ENCODE measurements at places on chromosomes 11 and 22.

DNA sequence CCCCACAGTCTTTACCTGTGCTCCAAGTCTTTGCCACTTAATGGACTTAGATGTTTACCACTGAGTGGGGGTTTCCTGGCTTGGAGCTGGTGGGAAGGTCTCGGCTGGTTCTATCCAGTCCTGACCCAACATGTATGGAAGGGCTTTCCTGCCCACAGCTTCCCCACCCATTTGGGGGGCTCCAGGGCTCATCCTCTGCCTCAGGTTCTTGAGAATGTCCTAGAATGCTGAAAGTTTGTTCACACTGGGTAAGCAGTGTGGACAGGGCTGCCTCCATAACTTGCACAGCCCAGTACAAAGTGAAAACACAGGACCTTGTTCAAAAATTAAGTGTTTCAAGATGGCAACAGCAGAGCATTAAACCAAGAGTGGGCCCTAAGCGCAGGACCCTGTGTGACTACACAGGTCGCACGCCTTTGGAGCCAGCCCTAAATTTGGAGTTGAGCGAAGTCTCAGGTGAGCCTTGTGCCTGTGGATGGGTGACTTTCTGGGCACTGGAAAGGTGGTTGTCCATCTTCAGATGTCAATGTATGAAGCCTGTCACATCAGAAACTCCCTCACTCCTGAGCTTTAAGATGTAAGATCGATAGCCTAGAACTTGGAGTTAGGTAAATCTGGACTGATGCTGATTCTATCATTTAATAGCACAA, 72.7 kb upstream of the NARS2 start:
- DNase-seq, result no peak

GRCh38 chr22:30169002-30169401, 77.6 kb downstream of the LIF start:
- peak; percentile 83 for DNase-seq

DNA sequence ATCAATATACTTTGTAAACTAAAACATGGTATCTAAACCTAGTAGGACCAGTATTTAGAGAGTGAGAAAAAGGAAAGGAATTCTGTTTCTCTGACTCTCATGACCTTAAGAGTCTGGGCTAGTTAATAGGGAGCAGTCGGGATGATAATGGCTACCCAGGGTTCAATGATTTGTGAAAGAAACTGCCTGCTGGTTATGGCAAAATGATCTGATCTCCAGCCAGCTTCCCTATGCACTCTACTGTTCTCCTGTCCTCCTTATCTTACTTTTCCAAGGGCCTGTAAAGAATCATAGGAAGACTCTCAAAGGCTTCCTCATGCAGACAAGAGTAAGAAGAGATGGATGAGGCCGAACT, 193.1 kb upstream of the PITPNB start:
- DNase-seq, result no peak

- DNase-seq, result no peak
Measured at GRCh38 chr11:59295435-59295834, 63.3 kb upstream of the OR5AN1 start.

- no peak for DNase-seq
Measured at GRCh38 chr11:103406357-103406756, 297.1 kb downstream of the DYNC2H1 start.

DNA sequence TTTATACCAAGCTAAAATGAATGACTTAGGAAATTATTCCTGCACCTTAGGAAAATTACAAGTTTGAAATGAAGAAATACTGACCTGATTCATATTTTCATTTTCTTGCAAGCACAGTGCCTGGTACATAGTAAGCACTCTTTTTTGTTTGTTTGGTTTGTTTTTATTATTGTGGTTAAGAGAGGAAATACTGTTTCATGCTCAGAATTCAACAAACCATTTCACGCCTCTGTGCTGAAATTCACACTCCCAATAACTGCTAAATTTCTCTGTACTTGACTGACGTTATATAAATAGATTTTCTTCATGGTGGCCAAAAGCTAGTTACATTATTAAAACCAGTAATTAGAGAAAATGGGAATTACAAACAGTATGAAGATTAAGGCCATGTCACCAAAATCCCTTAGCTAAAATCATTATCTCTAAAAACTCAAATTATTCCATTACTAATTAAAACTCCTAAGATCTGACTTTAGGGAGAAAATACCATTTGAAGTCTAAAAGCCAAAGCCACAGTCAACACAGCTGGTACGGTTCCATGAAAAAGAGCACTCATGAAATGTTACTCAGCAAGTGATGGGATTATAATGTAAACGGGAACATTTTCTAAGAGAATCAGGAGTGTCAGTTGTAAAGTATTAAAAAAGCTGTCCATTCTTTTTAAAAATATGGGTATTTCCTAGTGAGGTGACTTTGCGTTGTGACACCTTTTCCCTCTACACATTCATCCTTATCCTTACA, 77.8 kb upstream of the DDI1 start:
- DNase-seq, result no peak

DNA sequence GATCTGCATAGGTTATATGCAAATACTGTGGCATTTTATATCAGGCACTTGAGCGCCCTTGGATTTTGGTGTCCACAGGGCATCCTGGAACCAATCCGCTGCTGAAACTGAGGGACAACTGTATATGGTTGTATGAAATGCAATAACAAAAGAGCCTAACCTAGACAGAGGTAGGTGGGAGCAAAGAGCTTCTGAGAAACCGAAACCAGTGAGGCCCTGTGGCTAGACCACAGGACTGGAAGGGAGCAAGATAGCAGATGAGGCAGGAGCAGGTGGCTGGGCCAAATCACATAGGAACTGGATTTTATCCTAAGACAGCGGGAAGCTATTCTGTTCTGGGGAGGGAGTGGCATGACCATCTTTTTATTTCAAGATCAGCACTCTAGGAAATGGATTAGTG, 30.1 kb downstream of the RCN1 start:
- peak; percentile 18 for DNase-seq

- DNase-seq, result no peak
Measured at GRCh38 chr11:1878137-1879031, 13.3 kb downstream of the PRR33 start.

GRCh38 chr22:44128958-44129618, 51.6 kb upstream of the PARVG start:
- no peak for DNase-seq

GRCh38 chr11:14582793-14583192, 60.8 kb upstream of the PDE3B start:
- DNase-seq, result no peak

DNA sequence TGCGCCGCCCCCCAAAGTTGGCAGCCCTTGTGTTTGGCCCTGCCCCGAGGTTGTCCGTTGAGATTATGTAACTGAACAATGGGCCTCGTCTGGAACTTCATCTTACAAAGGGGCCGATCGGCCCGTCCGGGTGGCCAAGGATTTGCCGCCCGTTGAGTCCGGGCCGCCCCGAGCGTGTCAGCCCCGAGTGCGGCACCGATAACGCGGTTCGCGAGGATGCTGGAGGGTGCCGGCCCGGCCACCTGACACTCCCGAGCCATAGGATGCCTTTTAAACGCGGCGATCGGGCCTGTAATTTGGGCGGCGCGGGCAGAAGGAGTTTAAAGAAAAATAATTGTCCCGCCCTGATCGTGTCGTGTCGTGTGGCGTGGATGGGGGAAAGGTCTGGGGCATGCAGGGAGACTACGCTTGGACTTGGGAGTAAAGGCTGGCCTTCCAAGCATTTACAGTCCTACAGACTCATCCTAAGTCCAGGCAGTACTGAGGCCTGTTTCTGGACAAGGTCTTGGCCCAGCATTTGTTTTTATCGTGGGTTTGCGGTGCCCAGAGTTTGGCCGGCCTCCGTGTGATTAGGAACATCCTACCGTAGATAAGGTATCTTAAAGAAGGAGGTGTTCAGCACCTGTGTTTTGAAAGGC, 1.3 kb downstream of the WEE1 start:
- DNase-seq, result peak; percentile 33

GRCh38 chr11:86288776-86289507, 13.1 kb upstream of the HIKESHI start:
- peak; percentile 83 for DNase-seq

DNA sequence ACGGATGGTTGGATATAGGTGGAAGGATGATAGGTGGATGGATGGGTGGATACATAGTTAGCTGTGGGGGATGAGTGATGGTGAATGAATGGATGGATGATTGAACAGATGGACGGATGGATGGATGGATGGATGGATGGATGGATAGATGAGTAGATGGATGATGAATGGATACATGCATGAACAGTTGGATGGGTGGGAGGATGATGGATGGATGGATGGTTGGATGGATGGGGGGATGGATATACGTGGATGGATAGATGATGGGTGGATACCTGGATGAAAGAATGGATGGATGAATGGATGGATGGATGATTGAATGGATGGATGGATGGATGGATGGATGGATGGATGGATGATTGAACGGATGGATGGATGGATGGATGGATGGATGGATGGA, 68.4 kb upstream of the PRR5 start:
- no peak for DNase-seq

DNA sequence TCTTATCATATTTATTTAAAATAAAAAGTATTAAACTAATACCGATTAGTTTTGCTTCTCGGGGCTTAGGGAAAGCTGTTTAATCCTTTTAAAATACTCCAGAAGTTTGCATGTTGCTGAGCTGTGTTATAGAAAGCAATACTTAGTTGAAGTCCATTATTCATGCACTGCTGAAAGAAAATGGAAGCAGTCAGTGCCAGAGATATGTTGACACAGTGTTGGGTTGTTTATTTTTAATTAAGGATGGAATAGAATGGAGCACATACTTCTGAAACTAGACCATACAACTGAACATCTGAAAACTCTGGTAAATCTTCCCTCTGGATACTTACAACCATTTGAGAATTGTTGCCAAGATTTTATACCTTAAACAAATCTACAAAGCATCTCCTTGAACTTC, 282.7 kb upstream of the CCDC179 start:
- no peak for DNase-seq

GRCh38 chr11:107044503-107044902, 26.2 kb upstream of the GUCY1A2 start:
- no peak for DNase-seq

GRCh38 chr22:37186228-37186996, 1.6 kb downstream of the C1QTNF6 start:
- DNase-seq, result peak; percentile 67

DNA sequence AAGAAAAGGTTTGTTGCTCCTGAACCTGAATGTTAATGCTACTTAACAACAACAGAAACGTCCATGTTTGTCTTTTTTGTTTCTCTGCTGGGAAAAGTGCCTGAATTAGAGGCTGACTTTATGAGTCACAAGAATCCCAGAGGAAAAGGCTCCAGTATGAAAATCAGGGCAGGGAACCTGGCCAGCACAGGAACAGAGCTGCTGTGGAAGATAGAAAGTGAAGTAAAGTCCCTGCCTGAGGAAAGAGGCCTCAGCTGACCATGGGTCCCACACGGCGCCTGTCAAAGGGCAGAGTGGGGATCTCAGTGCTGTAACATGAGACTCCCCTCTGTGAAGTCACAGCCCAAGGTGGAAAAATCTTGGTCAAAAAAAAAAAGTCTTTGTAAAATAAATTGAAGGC, 632.3 kb upstream of the CCDC90B start:
- DNase-seq, result no peak

- no peak for DNase-seq
Measured at GRCh38 chr11:115241899-115242298, 262.3 kb downstream of the CADM1 start.

DNA sequence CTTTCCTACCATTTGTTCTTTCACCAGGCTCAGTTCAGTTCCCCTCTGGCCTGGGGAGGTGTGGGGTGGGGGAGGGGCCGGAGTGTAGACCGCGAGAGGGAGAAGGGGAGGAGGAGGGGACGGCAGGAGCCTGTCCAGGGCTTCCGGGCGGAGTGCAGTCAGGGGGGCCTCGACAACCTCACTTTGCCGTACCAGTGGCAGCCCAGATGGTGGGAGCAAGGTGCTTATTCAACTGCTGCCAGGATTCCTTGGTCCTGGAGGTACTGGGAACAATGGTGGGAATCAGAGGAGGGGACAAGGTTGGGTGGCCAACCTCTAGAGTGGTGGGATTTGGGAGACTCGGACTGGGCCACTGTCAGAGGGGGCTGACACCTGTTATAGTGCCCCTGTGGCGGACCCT, 1.2 kb downstream of the BACE1 start:
- DNase-seq, result no peak

DNA sequence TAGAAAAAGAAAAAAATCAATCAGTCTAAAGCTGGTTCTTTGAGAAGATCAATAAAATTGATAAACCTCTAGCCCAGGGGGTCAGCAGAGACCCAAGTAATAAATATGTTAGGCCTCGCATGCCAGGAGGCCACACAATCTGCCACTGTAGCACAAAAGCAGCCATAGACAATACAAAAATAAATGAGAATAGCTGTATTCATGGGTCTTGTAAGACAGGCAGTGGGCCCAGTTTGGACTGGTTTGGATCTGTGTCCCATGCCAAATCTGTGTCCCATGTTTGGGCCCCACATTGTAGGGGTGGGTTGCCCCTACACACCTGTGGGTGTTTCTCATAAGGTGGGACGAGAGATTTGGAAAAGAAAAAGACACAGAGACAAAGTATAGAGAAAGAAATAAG, 6.6 kb upstream of the PLAAT4 start:
- DNase-seq, result no peak
